H1 (cell line): ENCODE measurements at places on chromosomes 11 and 22. TPM values are rescaled to one million over a fixed set of nuclear protein-coding genes. Genes with fewer than 3 reads are reported as not detected.

- no peaks in the 10 kb centered on the region for H3K36me3 ChIP-seq
- no peak overlapping the region for H3K4me3 ChIP-seq
- no peaks in the 10 kb centered on the region for H3K4me1 ChIP-seq
- H3K27me3 ChIP-seq, result no peaks in the 10 kb centered on the region
- no peak for DNase-seq
- H3K27ac ChIP-seq, result no peak overlapping the region; the same call in 1 of the 2 replicates
These were observed 91.3 kb downstream of the MYEOV start for GRCh38 chr11:69385144-69385820.

GRCh38 chr11:59943997-59944714, 5.9 kb downstream of the OOSP1 start:
- H3K4me1 ChIP-seq, result no peaks in the 10 kb centered on the region
- no peak overlapping the region for H3K27ac ChIP-seq
- H3K4me3 ChIP-seq, result no peak overlapping the region
- no peaks in the 10 kb centered on the region for H3K36me3 ChIP-seq

DNA sequence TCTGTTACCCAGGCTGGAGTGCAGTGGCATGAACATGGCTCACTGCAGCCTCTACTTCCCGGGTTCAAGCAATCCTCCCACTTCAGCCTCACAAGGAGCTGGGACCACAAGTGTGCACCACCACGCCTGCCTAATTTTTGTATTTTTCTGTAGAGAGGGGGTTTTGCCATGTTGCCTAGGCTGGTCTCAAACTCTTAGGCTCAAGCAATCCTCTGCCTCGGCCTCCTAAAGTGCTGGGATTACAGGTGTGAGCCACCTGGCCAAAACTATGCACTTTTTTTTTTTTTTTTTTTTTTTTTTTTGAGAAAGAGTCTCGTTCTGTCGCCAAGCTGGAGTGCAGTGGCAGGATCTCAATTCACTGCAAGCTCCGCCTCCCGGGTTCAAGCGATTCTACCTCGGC, 12.4 kb upstream of the CLDN5 start:
- H3K4me1 ChIP-seq, result no peaks in the 10 kb centered on the region
- DNase-seq, result no peak
- H3K4me3 ChIP-seq, result no peak overlapping the region
- H3K36me3 ChIP-seq, result no peaks in the 10 kb centered on the region

DNA sequence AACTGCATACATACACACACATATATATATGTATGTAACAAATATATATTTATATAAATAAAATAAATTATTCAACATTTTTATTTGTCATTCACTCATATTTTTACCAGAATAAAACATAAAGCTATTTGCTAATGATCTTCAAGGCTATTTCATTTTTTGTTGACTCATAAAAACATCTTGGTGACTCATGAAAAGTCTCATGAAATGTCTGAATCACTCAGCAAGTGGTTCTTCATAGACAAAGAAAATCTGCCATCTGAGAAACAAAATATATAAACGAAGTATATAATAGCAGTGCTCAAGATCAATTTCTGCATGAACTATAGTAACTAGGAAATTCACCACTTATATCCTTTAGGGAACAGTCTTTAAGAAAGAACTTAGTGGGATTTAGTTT, 764.8 kb upstream of the FAT3 start:
- H3K36me3 ChIP-seq, result no peaks in the 10 kb centered on the region
- no peak for DNase-seq
- H3K4me3 ChIP-seq, result no peak overlapping the region
- H3K4me1 ChIP-seq, result no peaks in the 10 kb centered on the region

- no peaks in the 10 kb centered on the region for H3K27me3 ChIP-seq
- no peak overlapping the region for H3K4me3 ChIP-seq
- DNase-seq, result no peak
- H3K27ac ChIP-seq, result no peak overlapping the region
- H3K36me3 ChIP-seq, result no peaks in the 10 kb centered on the region
- H3K4me1 ChIP-seq, result no peaks in the 10 kb centered on the region
These were observed 521.3 kb upstream of the LRRC4C start for GRCh38 chr11:41980741-41981140.

DNA sequence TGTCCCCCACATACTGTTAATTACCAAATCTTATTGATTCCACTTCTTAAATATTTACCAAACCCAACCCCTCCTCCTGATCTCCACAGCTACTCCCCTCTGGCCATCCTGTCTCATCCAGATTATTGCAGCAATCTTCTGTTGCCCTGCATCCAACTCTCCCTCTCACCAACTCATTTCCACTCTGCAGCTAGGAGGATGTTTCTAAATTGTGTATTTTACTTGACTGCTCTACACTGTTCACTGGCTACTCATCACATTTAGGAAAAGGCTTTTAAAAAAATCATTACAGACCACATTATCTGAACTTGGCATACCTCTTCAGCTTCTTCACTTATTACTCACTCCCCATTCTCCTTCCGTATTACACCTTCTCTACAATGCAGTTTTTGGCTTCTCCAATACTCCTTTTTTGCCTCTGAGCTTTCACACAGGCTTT, 117.9 kb downstream of the ATG16L2 start:
- H3K27me3 ChIP-seq, result no peaks in the 10 kb centered on the region
- H3K36me3 ChIP-seq, result no peaks in the 10 kb centered on the region
- H3K4me3 ChIP-seq, result no peak overlapping the region

DNA sequence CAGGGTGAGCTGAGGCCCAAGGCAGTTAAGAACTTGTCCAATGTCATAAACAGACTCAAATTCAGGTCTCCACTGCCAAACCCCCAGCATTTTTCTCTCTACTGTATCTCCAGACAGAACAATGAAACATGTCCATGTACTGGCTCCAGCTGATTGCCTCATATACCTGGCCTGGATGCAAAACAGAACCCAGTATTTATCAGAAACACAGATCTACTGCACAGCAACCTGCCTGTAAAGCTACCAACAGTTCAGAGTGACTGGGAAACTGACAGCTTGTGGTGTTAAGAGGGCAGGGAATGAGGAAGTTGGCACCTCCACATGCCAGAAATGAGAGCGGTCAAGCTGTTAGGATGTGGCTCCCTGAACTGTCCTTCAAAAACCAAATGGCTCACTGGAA, 41.6 kb downstream of the C11orf71 start:
- H3K4me1 ChIP-seq, result no peaks in the 10 kb centered on the region
- H3K27me3 ChIP-seq, result no peaks in the 10 kb centered on the region
- no peak overlapping the region for H3K4me3 ChIP-seq
- no peak for DNase-seq

DNA sequence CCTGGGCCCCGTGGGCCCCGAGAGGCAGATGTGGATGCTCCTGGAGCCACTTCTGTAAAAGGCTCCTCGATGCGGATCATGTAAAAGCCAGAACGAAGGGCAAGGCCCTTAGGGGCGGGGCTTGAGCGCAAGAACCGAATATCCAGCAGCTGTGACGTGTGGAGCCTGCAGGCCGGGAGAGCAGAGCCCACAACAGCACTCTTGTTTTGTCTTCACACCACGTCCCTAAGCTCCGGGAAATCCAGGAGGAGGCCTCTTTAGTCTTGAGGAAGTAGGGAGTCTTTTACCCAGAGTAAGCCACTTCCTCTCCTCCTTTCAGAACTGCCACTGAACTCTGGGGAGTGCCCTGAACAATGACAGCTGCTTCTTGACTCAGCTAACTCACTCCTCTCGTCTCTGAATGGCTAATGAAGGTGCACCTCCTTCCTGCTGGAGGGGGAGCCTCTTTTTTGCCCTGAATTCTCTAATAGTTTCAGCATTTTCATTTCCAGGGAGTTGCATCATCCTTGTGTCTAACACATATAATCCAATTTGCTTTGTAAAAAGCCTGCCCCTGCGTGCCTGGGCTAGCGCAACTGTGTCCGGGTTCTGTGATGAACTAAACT, 12.5 kb downstream of the L3MBTL2 start:
- no peaks in the 10 kb centered on the region for H3K27me3 ChIP-seq
- DNase-seq, result peak; percentile 64
- 0 out of 2 replicates have a peak overlapping the region, but pooled peaks have one; percentile 9 for H3K27ac ChIP-seq
- H3K4me1 ChIP-seq, result peaks cover 12% of the 10 kb centered on the region

DNA sequence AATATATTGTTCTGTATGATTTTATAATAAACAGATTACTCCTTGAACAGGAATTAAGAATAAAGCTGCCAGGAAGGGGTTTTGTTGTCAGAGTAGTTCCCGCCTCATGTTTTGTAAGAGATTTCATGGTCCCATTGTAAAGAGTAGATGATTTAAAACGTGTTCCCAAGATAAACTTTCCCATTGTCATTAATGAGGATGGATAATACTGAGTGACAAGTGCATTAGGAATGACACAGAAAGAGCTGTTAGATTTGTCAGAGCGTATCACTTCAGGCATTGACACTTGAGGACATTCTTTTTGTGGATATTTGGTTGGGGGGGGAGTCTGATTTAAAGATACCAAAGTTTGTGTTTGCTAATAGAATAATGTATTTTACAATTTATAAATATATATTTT, 147.0 kb downstream of the PAX6 start:
- no peaks in the 10 kb centered on the region for H3K27me3 ChIP-seq
- H3K4me1 ChIP-seq, result no peaks in the 10 kb centered on the region
- DNase-seq, result no peak

GRCh38 chr11:100888836-100889235, 201.7 kb downstream of the ARHGAP42 start:
- no peak overlapping the region for H3K4me3 ChIP-seq
- H3K27ac ChIP-seq, result no peak overlapping the region
- H3K4me1 ChIP-seq, result 0 out of 2 replicates have a peak, but pooled peaks cover 2% of the 10 kb centered on the region
- no peak for DNase-seq
- H3K27me3 ChIP-seq, result no peaks in the 10 kb centered on the region
- no peaks in the 10 kb centered on the region for H3K36me3 ChIP-seq

- no peaks in the 10 kb centered on the region for H3K36me3 ChIP-seq
- H3K4me3 ChIP-seq, result no peak overlapping the region
- H3K27ac ChIP-seq, result no peak overlapping the region
These were observed 56.1 kb upstream of the TIMP3 start for GRCh38 chr22:32745251-32745995.

GRCh38 chr11:2725368-2726300, 25.8 kb upstream of the KCNQ1OT1 start:
- H3K27me3 ChIP-seq, result peaks cover 53% of the 10 kb centered on the region
- no peak overlapping the region for H3K27ac ChIP-seq
- no peaks in the 10 kb centered on the region for H3K4me1 ChIP-seq

DNA sequence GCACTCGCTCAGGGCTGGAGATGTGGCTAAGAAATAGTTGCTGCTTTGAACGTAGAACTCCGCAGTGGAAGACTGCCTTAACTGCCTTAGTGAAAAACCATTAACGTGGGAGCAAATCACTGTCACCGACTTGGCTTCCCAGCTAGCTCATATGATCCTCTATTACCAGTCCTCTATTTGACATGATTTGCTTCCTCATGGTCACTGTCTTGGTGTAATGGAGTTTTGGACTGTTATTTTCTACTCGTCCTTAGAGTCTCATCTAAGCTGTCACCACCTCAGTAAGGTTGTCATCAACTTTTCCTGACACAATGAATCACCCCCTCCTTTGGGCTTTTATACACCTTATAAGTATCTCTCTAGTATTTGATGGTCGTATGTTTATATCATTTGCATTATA, 167.1 kb upstream of the NARS2 start:
- no peaks in the 10 kb centered on the region for H3K27me3 ChIP-seq
- H3K27ac ChIP-seq, result no peak overlapping the region
- no peak for DNase-seq
- H3K36me3 ChIP-seq, result no peaks in the 10 kb centered on the region

GRCh38 chr11:76243193-76243956, 37.1 kb upstream of the WNT11 start:
- no peaks in the 10 kb centered on the region for H3K36me3 ChIP-seq
- DNase-seq, result peak; percentile 71
- H3K4me3 ChIP-seq, result peak overlapping the region; percentile 6; the same call in 1 of the 2 replicates
- peaks cover 5% of the 10 kb centered on the region for H3K4me1 ChIP-seq
- H3K27me3 ChIP-seq, result peaks cover 16% of the 10 kb centered on the region

GRCh38 chr11:10324474-10324873, 19.6 kb downstream of the ADM start:
- no peak overlapping the region for H3K27ac ChIP-seq
- H3K36me3 ChIP-seq, result no peaks in the 10 kb centered on the region
- peaks cover 6% of the 10 kb centered on the region; the same call in 1 of the 2 replicates for H3K4me1 ChIP-seq
- no peak for DNase-seq
- no peaks in the 10 kb centered on the region for H3K27me3 ChIP-seq

- H3K4me3 ChIP-seq, result no peak overlapping the region
- H3K27me3 ChIP-seq, result no peaks in the 10 kb centered on the region
These were observed 56.0 kb downstream of the ACER3 start for GRCh38 chr11:76916712-76917111.

- no peaks in the 10 kb centered on the region for H3K4me1 ChIP-seq
- H3K4me3 ChIP-seq, result peak within 1 kb of the TSS; percentile 40
- H3K27me3 ChIP-seq, result peaks cover 8% of the 10 kb centered on the region
- H3K27ac ChIP-seq, result no peak within 1 kb of the TSS
These were observed at the start of gene TMEM45B for GRCh38 chr11:129815596-129816461. TMEM45B (plus strand) TSS chr11:129815848; CDS start chr11:129852483, 36,635 bp downstream.

GRCh38 chr11:28144808-28145207, 36.6 kb downstream of the METTL15 start:
- no peaks in the 10 kb centered on the region for H3K36me3 ChIP-seq
- no peak for DNase-seq

DNA sequence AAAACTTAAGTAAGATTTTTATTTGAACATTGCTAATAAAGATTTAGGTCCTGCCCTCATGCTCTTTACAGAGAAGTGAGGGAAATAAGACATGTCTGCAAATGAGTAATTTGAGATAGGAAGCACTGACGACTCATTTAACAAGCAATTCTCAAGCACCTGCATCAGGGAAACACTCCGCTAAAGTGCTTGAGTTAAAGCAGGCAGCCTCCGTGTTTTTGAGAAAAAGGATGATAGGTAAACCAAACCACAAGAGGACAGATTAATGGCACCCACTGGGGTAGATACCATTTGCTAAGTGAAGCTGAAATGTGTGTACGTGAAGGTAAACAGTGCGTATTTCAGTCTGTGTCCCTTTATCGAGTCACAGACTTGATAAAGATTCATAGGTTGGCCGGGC, 184.6 kb upstream of the CARD18 start:
- no peak overlapping the region for H3K27ac ChIP-seq
- H3K4me1 ChIP-seq, result no peaks in the 10 kb centered on the region
- H3K27me3 ChIP-seq, result no peaks in the 10 kb centered on the region

DNA sequence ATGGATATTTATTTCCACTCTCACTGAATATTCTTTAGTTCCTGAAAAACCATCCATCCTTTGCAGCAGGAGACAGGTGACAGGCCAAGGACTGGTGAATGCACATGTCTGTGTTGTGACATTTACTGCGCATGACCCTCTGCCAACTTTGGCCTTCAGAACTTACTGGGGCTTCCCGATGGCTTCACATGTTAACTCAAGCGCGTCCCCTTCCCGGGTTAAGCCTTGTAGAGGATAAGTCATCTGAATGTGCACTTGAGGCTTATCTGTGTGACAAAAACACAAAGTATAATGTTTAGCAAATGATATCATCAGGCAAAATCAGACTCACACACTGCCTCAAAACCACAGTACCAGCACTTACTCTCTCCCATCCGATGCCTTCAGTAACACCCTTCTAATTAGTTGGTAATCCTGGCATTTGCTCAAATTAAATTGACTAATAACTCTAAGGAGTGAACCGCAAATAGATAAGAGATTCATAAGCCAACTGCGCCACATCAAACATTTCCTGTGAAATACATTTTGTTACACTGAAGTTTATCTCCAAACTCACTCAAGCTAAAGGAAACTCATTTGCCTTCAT, 286.4 kb downstream of the CADM1 start:
- no peaks in the 10 kb centered on the region for H3K36me3 ChIP-seq
- H3K27ac ChIP-seq, result no peak overlapping the region
- no peaks in the 10 kb centered on the region for H3K27me3 ChIP-seq
- H3K4me3 ChIP-seq, result no peak overlapping the region
- DNase-seq, result no peak
- H3K4me1 ChIP-seq, result peaks cover 4% of the 10 kb centered on the region

EHF gene
- total RNA-seq, result not detected in 2 replicates

CSRP3 gene
- total RNA-seq, result not detected in 2 replicates

OR51I1 gene
- total RNA-seq, result not detected in 2 replicates

POU2F3 gene
- 1.0 and 1.1 TPM in 2 replicates for total RNA-seq

LRP4 gene
- total RNA-seq, result 20.8 and 22.1 TPM in 2 replicates

NECTIN1 gene
- total RNA-seq, result 97.6 and 97.7 TPM in 2 replicates

LRRC10B gene
- total RNA-seq, result 0.47 and 0.61 TPM in 2 replicates

TMPRSS5 gene
- total RNA-seq, result 0.78 and 1.1 TPM in 2 replicates
